ENCODE measurements at places on chromosomes 2 and 18.

DNA sequence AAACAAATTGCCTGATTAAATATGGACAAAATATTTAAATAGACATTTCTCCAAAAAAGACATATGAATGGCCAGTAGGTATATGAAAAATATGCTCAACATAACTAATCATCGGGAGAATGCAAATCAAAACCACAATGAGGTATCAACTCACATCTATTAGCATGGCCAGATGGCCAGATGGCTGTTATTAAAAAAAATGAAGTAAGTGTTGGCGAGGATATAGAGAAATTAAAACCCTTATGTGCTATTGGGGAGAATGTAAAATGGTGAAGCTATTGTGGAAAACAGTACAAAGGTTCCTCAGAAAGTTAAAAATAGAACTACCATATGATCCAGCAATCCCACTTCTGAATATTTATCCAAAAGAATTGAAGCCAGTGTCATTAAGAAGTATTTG lies 272.3 kb upstream of the ZNF804A start:
- DNase-seq: no peak

DNA sequence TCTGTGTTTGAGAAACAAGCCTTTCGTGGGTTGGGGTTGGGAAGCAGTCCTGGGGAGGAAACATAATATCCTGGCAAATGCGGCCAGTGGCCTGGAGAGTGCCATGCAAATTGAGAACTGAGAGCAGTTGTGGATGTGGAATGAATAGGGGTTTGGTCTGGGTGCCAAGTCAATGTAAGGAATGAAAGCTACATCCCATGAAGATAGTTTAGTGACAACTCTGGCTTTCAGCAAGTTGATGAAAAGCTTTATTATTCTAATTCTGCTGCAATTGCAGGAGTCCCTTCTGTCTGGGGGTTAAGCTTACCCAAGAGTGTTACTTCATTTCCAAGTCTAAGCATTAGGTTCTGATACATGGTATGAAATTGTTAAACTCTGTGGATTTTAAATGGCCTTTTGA lies 771.6 kb downstream of the DPP10 start:
- no peak for DNase-seq

DNA sequence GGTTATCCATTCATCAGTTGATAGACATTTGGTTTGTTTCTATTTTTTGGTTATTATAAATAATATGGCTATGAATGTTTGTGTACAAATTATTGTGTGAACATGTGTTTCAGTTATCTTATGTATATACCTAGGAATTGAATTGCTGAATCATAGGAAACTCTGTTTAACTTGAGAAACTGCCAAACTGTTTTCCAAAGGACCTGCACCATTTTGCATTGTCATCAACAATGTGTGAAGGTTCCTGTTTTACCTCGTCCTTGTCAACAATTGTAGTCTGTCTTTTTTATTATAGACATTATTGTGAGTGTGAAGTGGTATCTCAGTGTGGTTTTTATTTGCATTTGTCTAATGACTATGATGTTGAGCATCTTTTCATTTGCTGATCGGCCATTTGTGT lies 17.1 kb downstream of the PDK1 start:
- DNase-seq: no peak

GRCh38 chr2:168327328-168327727 lies 79.9 kb upstream of the STK39 start:
- no peak for DNase-seq

- no peak for DNase-seq
These were observed 199.2 kb downstream of the PTPRM start for GRCh38 chr18:7766346-7766745.

GRCh38 chr2:205590759-205591158 lies 91.5 kb upstream of the NRP2 start:
- no peak for DNase-seq

DNA sequence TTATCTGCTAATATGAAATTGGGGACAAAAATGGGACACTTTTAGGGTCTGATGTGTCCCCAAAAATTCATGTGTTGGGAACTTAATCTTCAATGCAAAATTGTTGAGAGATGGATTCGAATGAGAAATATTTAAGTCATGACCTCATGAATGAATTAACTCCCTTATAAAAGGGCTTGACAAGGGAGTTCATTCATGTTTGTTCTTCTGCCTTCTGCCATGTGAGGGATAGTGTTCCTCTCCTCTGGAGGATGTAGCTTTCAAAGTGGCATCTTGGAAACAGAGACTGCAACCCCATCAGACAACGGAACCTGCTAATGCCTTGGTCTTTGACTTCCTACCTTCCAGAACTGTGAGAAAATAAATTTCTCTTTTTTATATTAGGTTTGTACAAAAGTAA lies 89.2 kb upstream of the LINC00305 start:
- no peak for DNase-seq

DNA sequence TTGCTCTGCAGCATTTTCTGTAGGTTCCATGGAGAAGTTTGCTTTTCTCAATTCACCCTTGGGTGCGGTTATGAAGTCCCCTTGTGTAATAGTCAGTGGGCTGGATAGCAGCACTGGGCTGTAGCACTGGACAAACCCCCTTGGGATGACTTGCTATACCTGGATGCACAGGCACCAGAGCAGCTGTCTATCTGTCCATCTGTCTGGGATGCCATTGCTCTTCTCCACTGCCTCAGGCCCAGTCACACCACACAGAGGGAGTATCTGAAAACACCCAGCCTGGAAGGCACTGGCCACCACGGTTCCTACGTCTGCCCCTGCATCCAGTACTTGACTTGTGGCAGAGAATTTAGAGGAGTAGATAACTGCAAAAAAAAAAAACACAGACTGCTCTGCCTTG lies 254.5 kb downstream of the TFCP2L1 start:
- DNase-seq: no peak

DNA sequence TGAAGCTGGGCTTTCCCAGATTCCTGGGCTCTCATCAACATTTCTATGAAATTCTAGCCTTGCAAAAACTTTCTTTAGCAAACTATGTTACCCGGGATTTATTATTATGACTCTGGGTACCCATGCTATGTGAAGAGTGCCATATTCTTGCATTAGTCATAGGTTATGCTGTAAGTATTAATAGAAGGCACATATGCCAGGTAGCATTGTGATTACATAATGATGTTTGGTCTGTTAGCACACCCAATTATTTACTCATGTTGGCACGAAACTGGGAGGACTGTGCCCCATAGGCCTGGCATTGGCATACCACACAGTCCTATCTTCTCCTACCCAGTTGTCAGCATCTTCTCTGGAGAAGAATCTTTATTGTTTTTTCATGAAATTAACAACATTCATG lies 171.0 kb downstream of the SLC4A3 start:
- DNase-seq: no peak

GRCh38 chr2:224777559-224777930 lies 61.4 kb upstream of the CCDC195 start:
- no peak for DNase-seq

DNA sequence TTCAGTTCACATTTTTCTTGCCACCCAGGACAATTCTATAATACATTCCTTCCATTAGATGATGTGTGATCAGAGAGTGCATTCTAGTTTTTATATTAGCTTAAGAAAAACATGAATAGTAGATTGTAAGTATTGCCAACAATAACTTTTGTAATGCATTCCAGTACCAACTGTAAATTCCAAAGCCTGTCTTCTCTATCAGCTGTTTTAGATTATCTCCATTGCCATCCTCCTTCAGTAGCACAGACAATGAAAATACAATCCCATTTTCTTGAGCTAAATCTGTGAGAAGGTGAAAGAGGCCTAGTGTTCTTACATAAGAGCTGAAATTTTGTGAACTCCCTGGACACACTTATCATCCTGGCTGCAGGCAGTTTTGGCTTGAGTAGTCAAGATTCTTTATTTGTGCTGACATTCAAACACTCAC lies 103.9 kb downstream of the CCBE1 start:
- DNase-seq: no peak

DNA sequence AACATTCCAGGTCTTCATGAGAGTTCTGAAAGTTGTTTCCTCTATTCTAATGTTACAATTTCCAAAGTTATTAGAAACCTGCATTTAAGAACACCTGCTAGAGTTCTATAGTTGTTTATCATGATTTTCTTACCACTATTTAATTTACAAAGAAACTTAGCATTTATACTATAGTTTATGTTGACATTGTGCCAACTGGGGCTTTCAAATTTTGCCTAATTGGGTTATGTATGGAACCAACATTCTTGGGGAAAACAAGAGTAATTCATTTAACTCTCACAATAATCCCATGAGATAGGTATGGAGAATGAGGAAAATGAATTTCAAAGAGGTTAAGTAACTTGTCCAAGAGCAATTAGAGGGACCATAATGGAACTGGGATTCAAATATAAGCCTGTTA lies 28.8 kb upstream of the ADCYAP1 start:
- no peak for DNase-seq

DNA sequence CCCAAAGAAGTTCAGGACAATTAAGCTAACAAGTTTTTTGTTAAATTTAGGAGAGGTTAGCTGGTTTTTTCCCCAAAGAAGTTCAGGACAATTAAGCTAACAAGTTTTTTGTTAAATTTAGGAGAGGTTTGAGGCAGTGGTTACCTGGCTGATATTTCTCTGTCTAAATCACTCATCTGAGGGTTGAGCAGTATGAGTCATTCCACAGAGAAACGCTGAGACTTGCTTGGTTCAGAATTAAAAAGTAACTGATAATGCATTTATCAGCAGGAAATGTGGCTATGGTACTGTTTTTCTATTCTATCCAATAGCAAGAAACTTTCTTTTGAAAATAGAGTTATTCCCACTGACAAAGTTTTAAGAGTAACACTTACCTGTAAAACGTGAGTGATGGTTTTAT lies 22.8 kb upstream of the KIDINS220 start:
- DNase-seq: no peak

DNA sequence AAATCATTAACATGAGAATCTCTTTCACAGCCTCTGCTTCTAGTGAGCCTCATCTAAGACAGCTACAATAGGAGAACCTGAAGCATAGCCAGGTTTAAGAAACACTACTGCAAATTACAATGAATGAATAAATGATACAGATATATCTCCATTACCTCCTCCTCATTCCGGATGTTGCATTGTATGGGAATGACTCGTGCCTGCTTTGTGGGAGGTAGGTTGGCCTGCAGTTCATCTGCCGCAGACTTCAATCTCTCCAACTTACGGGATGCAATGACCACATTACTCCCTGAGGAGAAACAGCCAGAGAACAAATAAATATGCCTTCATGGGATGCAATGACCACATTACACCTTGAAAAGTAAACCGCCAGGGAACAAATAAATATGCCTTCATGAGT lies 15.4 kb downstream of the PECR start:
- DNase-seq: no peak

DNA sequence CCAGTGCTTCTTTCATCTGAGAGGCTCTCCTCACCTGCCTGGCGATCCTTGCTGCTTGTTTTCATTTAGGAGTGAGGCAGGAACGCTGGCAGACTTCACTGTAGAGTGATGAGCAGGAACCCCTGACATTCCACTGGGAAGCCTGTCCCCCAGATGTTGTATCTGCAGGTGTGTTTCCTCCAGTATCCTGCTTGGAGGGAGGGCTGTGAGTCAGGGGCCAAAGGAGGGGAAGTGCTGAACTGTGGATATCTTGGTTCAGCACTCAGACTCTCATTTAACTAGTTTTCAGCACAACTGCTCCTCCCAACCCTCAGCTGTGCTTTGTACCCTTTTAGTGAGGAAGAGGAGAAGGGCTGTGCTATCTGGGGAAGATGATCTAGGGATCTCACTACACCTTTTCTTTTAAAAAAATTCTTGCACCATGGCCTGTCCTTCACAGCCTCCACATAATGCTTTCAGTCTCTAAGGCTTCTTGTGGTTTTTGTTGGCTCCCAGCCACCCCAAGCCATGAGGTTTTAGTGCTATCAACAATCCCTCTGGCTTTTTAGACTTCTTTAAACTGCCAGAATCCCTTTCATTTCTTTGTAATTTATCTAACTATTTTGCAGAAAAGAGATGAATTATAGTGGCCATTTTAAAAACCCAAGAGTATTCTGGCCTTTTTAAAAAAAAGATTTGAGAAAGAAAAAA lies 11.2 kb downstream of the ANKAR start:
- DNase-seq: no peak

DNA sequence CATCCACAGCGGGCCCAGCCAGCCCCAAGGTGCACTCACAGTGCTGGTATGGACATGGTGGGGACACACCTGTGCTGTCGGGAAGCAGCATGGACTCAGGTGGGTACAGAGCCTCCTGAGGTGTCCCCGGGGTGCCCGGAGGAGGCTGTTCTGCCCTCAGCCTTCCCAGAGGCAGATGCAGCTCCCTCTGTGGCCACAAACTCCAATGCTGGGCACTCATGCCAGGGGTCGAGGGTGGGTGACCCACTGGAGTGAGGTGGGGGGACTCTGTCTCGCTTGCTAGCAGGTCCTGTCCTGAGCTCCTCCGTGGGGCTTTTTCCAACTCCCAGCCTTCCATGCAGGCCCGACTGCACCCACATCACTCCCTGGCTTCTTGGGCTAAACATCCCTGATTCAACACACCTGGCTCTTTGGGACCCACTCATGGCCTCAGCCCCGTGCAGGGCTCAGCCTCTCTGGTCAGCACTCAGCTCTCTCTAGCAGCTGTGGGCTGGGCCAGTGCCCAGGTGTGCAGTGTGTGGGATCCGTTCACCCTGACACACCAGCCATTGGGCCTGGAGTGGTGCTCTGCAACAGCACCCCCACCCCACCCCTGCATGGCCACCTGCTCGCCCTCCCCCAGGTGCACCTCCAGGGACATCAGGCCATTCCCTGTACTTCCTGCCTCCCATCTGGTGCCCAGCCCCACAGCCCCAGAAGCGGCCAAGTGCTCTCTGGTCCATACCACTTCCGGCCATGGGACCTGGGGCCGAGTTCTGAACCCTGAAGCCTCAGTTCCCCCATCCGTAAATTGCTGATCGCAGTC lies 16.0 kb downstream of the RAMP1 start:
- DNase-seq: no peak

GRCh38 chr18:43590182-43590903 lies 313.1 kb upstream of the SYT4 start:
- no peak for DNase-seq

DNA sequence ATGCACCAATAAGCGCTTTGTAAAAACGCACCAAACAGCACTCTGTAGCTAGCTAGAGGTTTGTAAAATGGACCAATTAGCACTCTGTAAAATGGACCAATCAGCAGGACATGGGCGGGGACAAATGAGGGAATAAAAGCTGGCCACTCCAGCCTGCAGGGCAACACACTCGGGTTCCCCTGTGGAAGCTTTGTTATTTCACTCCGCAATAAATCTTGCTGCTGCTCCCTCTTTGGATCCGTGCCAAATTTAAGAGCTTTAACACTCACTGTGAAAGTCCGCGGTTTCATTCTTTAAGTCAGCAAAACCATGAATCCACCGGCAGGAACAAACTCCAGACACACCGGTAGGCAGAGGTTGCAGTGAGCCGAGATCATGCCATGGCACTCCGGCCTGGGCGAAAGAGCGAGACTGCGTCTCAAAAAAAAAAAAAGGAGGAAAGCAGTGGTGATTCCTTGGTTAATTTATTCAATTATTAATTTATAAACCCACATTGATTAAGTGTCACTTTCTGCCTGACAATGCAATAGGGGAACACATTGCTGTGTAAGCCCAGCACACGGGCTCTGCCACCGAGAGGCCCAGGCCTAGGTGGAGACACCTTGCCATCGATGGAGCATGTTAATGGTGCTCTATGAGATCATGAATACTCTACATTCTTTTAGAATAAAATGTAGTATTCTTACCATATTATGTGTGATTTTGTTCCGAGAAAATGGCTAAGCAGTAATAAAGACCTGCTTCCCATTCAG lies 687.6 kb upstream of the HS6ST1 start:
- no peak for DNase-seq

GRCh38 chr2:70633508-70633907 lies 79.9 kb upstream of the TGFA start:
- DNase-seq: no peak

Measured in activated CD8-positive, alpha-beta memory T cell treated with anti-CD3 and anti-CD28 coated beads for 1 hour (primary cell).